ENCODE measurements at places on chromosomes 2 and 18. TPM values are rescaled to one million over a fixed set of nuclear protein-coding genes. Genes with fewer than 3 reads are reported as not detected.

GRCh38 chr2:43186679-43187374, 39.6 kb downstream of the ZFP36L2 start:
- no peaks in the 10 kb centered on the region for H3K27me3 ChIP-seq
- H3K4me3 ChIP-seq = no peak overlapping the region
- peaks cover 9% of the 10 kb centered on the region for H3K4me1 ChIP-seq
- H3K36me3 ChIP-seq = no peaks in the 10 kb centered on the region
- DNase-seq = peak; percentile 13

DNA sequence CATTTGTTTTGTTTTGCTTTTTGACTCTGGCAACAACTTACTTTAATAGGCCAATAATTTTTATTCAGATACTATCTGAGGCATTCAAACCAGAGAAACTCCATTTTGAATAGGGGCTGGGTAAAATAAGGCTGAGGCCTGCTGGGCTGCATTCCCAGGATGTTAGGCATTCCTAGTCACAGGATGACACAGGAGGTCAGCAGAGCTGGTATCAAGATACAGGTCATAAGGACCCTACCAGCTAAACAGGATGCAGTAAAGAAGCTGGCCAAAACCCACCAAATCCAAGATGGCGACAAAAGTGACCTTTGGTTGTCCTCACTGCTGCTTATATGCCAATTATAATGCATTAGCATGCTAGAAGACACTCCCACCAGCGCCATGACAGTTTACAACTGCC, 102.2 kb upstream of the XPO1 start:
- H3K4me3 ChIP-seq = no peak overlapping the region
- no peaks in the 10 kb centered on the region for H3K36me3 ChIP-seq
- no peak for DNase-seq
- no peaks in the 10 kb centered on the region for H3K4me1 ChIP-seq
- H3K27me3 ChIP-seq = no peaks in the 10 kb centered on the region

GRCh38 chr2:2649109-2650072, 318.3 kb upstream of the MYT1L start:
- DNase-seq = no peak
- no peak overlapping the region for H3K27ac ChIP-seq
- peaks cover 20% of the 10 kb centered on the region for H3K4me1 ChIP-seq
- H3K27me3 ChIP-seq = no peaks in the 10 kb centered on the region
- no peak overlapping the region for H3K4me3 ChIP-seq

GRCh38 chr2:147644491-147644890, 200.3 kb upstream of the ACVR2A start:
- H3K27ac ChIP-seq = no peak overlapping the region
- no peaks in the 10 kb centered on the region for H3K27me3 ChIP-seq
- DNase-seq = no peak
- no peaks in the 10 kb centered on the region for H3K36me3 ChIP-seq
- H3K4me3 ChIP-seq = no peak overlapping the region

GRCh38 chr2:237154082-237154638, 68.5 kb downstream of the COPS8 start:
- H3K4me3 ChIP-seq = no peak overlapping the region
- DNase-seq = peak; percentile 44
- no peaks in the 10 kb centered on the region for H3K4me1 ChIP-seq
- no peak overlapping the region for H3K27ac ChIP-seq
- no peaks in the 10 kb centered on the region for H3K27me3 ChIP-seq
- H3K36me3 ChIP-seq = no peaks in the 10 kb centered on the region

DNA sequence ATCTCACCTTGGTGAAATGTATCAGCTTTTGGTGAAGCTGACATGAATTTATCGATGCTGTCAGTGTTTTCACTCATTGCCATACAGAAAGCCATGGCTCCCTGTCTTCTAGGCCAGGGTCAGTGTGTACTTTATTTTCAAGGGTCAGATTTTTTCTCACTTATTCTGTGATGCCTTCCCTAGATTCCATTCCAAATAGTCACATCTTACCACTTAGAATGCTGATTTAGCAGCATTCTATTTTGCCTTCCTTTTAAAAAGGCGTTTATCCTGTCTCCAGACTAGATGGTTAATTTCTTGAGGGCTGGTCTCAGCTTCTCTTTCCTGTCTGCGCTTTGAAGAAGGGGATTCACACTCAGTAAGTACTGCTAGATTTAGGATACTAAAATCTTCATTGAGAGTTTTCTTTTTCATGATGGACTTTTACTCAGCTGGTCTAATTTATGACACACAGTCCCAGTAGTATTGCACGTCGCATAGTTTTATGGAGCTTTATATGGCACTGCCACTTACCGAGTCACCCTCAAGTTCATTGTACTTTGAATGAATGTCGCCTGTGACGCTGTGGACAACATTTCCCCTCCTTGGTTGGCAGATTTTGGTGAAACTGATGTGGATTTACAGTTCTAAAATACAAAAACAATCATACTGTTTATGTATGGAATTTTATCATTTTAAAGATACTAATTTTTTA, 194.0 kb downstream of the ZNF407 start:
- peaks cover 11% of the 10 kb centered on the region for H3K4me1 ChIP-seq
- H3K27ac ChIP-seq = no peak overlapping the region
- H3K27me3 ChIP-seq = no peaks in the 10 kb centered on the region
- no peaks in the 10 kb centered on the region for H3K36me3 ChIP-seq
- no peak for DNase-seq

DNA sequence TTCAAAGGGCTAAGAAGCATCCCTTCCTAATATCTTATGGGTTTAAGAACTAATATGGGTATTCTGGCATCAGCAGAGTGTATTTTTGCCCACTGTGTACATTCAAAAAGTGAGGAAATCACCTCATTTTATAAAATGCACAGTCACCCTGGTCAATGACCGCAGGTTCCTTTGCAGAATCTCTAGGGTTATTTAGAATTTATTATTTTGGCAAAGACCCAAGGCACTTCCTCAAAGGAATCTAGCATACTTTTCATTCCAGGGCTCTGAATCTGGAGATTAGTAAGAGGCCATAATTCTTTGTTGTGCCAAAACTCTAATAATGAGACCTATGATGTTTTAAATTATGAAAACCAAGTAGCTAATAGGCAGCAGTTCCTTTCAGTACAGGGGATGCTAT, 27.2 kb upstream of the CDH2 start:
- H3K4me1 ChIP-seq = no peaks in the 10 kb centered on the region
- H3K27ac ChIP-seq = no peak overlapping the region
- DNase-seq = no peak
- H3K36me3 ChIP-seq = no peaks in the 10 kb centered on the region
- no peaks in the 10 kb centered on the region for H3K27me3 ChIP-seq
- H3K4me3 ChIP-seq = no peak overlapping the region

- DNase-seq = no peak
- no peaks in the 10 kb centered on the region for H3K4me1 ChIP-seq
- no peak overlapping the region for H3K4me3 ChIP-seq
- no peaks in the 10 kb centered on the region for H3K27me3 ChIP-seq
Measured at GRCh38 chr2:162369551-162369950, 25.6 kb downstream of the GCA start.

- no peak for DNase-seq
- no peaks in the 10 kb centered on the region for H3K36me3 ChIP-seq
- H3K27me3 ChIP-seq = no peaks in the 10 kb centered on the region
- no peaks in the 10 kb centered on the region for H3K4me1 ChIP-seq
- no peak overlapping the region for H3K27ac ChIP-seq
Measured at GRCh38 chr2:238955648-238956531, 108.0 kb downstream of the TWIST2 start.

- no peaks in the 10 kb centered on the region for H3K4me1 ChIP-seq
- H3K27ac ChIP-seq = no peak overlapping the region
- no peaks in the 10 kb centered on the region for H3K36me3 ChIP-seq
- peak; percentile 9 for DNase-seq
- no peak overlapping the region for H3K4me3 ChIP-seq
Measured at GRCh38 chr18:27599202-27599829, 414.2 kb upstream of the CHST9 start.

DNA sequence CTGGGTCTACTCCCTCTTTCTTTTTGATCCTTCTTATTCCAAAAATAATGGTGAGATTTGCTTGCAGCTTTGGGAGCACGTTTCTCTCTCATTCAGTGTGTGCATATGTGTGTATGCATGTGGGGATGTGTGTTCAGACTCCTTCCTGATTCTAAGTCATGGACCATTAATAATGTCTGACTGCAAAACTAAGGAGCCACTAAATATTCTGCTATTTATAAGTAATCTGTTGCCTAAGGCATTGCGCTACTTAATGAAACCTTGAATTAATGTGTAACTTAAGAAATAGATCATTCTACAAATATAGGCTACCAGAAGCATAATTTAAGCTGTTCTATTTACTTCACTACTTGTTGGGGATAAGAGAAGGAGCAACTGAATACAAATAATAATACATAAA, 182.1 kb downstream of the TFCP2L1 start:
- no peak overlapping the region for H3K4me3 ChIP-seq
- H3K27ac ChIP-seq = no peak overlapping the region
- no peaks in the 10 kb centered on the region for H3K36me3 ChIP-seq
- no peaks in the 10 kb centered on the region for H3K27me3 ChIP-seq
- H3K4me1 ChIP-seq = peaks cover 14% of the 10 kb centered on the region
- DNase-seq = no peak

GRCh38 chr18:74288041-74288440, 3.7 kb downstream of the CYB5A start:
- peaks cover under 1% of the 10 kb centered on the region for H3K4me1 ChIP-seq
- peak overlapping the region; percentile 40 for H3K27ac ChIP-seq
- no peak overlapping the region for H3K4me3 ChIP-seq
- no peaks in the 10 kb centered on the region for H3K27me3 ChIP-seq
- no peak for DNase-seq

GRCh38 chr2:234478121-234478858, 18.6 kb downstream of the ARL4C start:
- H3K4me1 ChIP-seq = no peaks in the 10 kb centered on the region
- no peak overlapping the region for H3K27ac ChIP-seq
- H3K36me3 ChIP-seq = no peaks in the 10 kb centered on the region
- no peak overlapping the region for H3K4me3 ChIP-seq

- no peak overlapping the region for H3K27ac ChIP-seq
- H3K4me3 ChIP-seq = no peak overlapping the region
- H3K36me3 ChIP-seq = no peaks in the 10 kb centered on the region
Measured at GRCh38 chr2:221323513-221323912, 248.6 kb downstream of the EPHA4 start.

GRCh38 chr18:8176554-8176953, 432.7 kb upstream of the RAB12 start:
- H3K4me3 ChIP-seq = no peak overlapping the region
- DNase-seq = peak; percentile 13

DNA sequence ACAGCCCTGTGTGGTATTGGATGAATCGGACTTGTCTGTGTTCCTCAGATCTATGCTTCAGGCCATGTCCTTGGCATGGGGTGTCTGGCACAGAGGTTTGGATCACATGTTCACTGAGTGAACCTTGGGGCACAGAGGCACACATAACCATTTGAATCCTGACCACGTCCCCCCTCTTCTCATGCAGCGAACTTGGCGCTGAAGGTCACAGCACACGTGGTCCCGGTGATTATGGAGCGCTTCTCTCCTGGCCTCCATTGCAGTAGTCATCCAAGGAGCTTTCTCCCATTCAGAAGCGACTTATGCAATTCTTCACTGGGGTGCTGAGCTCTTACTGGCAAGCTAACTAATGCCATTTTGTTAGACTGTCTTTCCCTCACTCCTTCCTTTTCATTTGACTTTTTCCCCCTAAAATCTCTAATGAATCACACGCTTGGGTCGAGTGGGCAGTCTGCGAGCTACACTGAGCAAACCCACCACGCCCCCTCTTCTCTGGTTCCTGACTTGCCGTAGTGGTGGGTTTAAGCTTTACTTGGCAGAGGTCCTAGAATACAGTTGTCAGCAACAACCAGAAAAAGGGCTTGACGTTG, 59.4 kb downstream of the KCNG2 start:
- no peak overlapping the region for H3K4me3 ChIP-seq
- H3K27me3 ChIP-seq = no peaks in the 10 kb centered on the region
- no peaks in the 10 kb centered on the region for H3K36me3 ChIP-seq

DNA sequence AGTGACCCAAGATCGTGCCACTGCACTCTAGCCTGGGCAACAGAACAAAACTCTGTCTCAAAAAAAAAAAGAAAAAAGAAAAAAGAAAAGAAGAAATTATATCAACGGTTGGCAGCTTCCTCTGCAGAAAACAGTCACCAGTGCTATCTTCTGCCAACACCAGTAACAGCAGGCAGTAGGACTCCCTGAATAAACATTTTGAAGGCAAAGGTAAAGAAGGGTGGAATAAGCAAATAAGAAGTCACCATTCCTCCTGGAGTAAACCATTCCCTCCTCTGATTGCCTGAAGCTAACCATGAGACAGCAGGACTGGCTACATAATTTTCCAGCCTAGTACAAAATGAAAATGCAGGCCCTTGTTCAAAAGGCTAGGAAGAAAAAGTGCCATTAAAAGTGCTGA, 9.0 kb upstream of the RNF103 start:
- H3K4me1 ChIP-seq = no peaks in the 10 kb centered on the region
- DNase-seq = no peak
- H3K27ac ChIP-seq = no peak overlapping the region
- no peaks in the 10 kb centered on the region for H3K27me3 ChIP-seq
- no peaks in the 10 kb centered on the region for H3K36me3 ChIP-seq

DNA sequence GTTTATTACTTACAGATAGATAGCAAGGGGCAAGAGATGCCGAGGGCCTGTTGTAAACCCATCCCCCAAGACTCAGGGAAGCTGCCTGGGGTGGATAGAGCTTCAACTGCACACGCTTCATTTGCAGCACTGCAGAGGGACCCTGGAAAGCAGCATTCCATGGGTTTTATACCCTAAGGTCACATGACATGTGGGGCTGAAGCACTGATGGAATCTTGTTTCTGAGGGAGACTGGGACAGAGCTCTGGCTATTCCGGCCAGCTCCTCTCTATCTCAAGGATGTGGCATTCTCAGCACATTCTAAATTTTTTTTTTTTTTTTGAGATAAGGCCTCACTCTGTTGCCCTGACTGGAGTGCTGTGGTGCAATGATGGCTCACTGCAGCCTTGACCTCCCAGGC, 300.1 kb downstream of the MYCN start:
- no peak overlapping the region for H3K4me3 ChIP-seq
- no peaks in the 10 kb centered on the region for H3K36me3 ChIP-seq
- no peak for DNase-seq

DNA sequence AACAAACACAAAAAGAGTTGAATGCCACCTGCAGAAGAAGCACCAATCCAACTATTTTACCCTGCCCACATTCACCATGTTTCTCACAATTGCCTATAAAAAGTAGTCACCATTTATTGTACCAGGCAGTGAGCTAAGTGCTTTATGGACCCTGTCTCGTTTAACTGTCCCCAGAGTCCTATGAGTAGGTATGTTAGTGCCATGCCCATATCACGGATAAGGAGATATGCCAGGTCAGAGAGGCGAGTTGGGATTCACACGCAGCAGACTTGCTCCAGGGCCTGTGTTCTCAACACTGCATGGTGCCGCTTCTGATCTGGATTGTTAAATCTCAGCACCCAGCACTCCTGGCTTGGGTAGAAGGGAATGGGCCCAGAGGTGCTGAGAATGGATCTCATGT, 49.1 kb upstream of the CYP1B1 start:
- no peak overlapping the region for H3K4me3 ChIP-seq
- no peaks in the 10 kb centered on the region for H3K4me1 ChIP-seq
- DNase-seq = no peak

GRCh38 chr18:8361941-8362471, 247.2 kb upstream of the RAB12 start:
- DNase-seq = no peak
- H3K27ac ChIP-seq = no peak overlapping the region
- H3K4me1 ChIP-seq = peaks cover 4% of the 10 kb centered on the region
- no peaks in the 10 kb centered on the region for H3K27me3 ChIP-seq
- H3K36me3 ChIP-seq = no peaks in the 10 kb centered on the region

CHST9 gene
- 0.13 TPM for total RNA-seq

CROCC2 gene
- not detected for total RNA-seq

SNORC gene
- total RNA-seq = 0.45 TPM

CRACDL gene
- 5.2 TPM for total RNA-seq

MYO7B gene
- 0.56 TPM for total RNA-seq

GPR35 gene
- total RNA-seq = 1.7 TPM

SERPINB13 gene
- not detected for total RNA-seq

Measured in thyroid gland (tissue), 4 donors.